ENCODE measurements at places on chromosomes 1 and 21.

DNA sequence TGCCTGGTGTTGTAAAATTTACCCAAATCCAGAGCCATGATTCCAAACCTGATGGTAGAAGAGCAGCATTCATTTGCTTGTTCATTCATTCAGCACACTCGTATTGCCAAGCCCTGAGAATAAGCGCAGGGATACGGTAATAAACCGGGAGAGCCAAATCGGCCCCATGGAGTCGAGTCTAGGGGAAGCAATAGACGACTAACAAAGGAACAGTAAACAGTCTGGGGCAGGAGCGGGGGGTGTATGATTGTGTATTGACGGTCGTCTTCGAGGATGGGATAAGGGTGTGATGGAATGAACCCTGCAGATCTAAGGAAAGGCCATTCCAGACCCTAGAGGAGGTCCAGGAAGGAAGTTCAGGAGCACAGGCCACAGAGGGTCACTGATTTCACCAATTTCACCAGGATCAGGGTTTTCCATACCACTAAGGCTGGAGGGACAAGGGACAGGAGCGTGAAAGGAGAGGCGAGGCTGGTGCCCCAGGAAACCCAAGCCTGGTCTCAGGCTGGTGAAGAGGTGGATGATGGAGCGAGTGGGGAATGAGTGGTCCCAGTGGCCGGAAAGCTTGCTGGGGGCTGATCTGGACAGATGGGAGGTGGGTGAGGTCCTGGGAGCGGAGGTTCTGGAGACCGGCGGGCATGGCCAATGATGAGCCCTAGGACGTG is 61.1 kb upstream of the PDE9A start:
- no peak for DNase-seq

DNA sequence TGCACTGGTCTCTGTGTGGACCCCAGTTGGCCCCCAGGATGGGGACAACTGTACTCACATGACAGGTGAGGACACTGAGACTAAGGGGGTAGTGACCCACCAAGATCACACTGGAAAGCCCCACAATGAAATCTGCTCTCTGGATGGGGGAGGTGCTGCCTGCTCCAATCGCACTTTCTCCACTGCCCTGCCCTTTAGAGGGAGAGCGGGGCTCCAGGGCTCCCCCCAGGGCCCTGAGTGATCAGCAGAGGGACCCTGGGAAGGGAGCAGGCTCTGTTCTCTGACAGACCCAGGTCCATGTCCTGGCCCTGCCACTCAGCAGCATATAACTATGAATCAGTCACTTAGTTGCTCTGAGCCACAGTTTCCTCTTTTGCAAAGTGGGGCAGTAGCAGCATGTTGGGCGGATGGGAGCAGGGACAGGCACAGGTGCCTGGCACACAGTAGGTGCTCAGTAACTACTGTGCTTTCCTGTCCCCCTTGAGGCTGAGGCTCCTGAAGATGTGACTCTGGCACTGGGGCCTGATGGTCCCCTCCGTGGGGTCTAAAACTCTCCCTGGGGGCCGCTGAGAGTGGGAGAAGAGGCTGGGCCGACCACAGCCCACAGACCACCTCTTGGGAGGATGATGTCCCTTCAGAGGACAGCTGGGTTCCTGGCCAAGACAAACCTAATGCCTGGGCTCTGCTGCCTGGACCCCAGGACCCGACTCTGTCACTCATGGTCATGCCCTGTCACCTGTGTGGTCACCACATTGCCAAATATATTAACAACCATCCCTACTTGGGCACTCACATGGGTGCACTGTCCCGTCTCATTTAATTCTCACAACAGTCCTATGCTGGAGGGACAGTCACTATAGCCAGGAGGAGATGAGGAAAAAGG is 222.7 kb downstream of the PTPRU start:
- DNase-seq, result no peak

GRCh38 chr1:60974524-60975372 is 107.6 kb upstream of the NFIA start:
- DNase-seq, result no peak

- no peak for DNase-seq
Measured at GRCh38 chr1:48356901-48357300, 115.1 kb downstream of the SPATA6 start.

DNA sequence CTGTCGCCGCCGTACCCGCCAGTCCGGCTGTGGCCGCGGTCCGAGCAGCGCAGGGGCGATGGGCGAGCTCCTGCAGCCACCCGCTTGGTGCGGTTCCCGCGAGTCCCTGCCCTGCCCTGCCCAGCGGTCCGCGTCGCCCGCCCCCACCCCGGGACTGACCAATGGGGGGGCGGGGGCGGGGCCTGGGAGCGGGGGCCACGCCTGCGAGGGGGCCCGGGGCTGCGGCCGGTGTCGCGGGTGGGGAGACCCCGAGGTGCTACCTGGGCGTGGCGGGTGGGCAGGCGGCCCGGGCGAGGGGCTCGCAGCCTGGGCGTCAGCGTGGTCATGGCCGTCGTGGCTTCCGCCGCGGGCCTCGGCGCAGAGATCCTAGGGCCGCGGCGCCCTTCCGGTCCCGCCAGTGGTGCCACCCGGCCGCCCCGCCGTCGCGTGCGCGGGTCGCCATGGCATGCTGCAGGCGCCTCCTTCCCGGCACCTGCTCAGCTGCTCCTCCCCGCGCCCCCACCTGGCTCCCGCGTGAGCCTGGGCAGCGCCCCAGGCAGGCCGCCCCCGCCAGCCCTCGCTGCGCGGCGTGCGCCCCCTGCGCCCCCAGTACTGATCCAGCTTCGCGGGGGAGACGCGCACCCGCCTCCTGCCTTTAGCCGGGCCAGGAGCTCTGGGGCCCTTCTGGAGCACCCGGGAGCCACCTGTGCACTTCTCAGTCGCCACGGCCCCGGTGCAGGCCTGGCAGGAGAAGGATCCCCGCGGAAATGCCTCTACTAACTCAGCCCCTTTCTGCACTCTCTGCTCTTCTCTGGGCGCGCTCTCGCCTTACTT is at the start of gene BMP8B:
Gene BMP8B, minus strand, starts transcription at position 108 of the 813 bp plus-strand sequence. CDS start 380 bp downstream, outside the sequence.
- peak; percentile 55 for DNase-seq

DNA sequence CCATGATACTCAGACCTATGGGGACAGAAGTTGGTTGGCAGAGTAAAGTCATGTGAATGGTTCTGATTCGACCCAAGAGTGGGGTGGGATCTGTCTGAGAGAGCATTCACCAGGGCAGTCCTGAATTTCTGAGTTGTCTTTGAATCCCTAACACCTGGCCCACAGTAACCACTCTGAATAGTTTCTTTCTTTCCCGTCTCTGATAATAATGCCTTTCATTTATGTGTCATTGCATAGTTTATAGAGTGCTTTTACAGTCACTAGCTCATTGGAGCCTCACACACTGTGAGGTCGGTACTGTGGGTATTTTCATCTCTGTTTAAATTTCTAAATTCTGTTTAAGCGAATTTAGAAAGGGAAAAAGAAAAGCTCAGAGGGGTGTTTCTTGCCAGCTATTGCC is 147.1 kb downstream of the C1orf21 start:
- no peak for DNase-seq

DNA sequence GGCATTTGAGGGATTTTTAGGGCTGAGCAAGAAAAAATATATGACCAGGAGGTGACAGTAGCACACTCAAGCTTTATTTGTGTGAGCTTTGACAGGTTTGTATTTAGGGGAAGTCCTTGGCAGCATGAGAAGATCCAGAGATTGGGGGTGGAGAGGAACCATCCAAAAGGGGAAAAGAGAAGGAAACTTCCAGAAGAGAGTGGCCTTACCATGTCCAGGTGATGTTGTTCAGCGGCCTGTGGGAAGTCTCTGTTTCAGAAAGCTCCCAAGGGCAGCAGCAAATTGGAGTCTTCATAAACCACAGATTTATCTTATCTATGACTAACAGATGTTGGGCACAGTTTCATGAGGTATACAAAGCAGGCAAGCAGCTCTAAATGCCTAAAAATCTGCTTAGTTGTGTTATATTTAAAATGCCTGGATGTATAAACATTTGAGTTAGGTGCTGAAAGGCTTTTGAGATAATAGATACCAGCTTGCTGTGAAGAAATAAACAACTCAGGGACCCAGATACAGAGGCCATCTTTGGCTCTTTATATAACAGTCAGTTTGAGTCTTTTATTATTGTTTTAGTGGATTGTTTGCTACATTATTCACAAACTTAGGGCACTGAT is 21.2 kb upstream of the ADAR start:
- DNase-seq, result no peak

- DNase-seq, result no peak
Measured at GRCh38 chr1:203563291-203563690, 63.3 kb upstream of the ATP2B4 start.

GRCh38 chr1:11362547-11363021 is 89.6 kb downstream of the UBIAD1 start:
- no peak for DNase-seq

DNA sequence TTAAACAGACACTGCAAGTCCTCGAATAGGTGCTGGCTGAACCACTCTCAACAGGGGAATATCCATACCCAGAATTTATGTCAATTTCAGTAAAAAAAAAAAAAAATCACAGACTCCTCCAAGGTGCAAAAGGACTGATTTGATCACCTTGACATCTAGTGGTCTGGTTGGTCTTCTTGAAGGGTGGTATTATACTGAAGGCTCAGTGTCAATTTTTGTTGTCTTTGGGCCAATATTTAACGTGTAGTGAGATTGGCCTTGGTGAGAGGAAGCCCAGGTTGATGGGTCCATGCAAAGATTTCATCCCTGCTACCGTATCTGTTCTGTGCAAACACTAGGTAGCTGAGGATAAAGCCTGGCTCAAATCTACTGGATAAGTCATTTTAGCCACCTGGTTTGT is 4.0 kb upstream of the GBP5 start:
- DNase-seq, result peak; percentile 34

GRCh38 chr1:34199927-34200326 is 23.2 kb downstream of the C1orf94 start:
- DNase-seq, result no peak

- DNase-seq, result no peak
Measured at GRCh38 chr1:162674034-162674608, 41.9 kb downstream of the DDR2 start.

DNA sequence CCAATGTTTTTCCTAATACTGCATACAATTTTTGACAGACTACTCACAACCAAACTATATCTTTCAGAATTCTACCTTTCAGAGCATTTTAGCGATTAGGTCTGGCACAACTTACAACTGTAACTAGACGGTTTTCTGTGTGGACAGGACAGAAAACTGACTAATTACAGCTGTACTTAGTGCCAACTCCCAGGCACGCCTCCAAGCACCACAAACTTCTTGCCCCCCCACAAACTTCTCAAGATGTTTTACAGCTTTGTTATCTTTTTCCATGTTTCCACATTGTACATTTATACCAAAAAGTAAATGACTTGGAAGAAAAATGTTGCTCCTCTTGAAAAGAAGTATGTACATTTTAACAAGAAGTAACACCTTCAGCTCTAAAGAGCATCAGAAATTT is 13.8 kb downstream of the LYST start:
- DNase-seq, result no peak

DNA sequence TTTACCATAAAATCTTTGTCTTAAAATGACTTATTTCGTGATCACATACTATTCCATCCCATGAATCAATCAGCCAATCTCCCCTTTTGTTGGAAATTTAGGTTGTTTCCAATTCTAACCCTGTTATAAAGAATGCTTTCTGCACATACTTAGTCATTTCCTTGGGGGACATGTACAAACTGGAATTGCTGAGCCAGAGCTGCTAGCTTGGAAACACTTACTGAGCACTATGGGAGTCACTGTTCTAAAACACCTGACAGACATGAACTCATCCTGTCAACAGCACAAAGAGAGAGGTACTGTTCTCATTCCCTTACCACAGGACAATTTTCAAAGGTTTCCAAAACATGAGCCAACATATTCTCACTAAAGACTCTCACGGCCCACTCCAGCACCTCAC is 32.1 kb downstream of the AK2 start:
- DNase-seq, result no peak

GRCh38 chr21:39712976-39713375 is 32.0 kb upstream of the IGSF5 start:
- DNase-seq, result no peak

DNA sequence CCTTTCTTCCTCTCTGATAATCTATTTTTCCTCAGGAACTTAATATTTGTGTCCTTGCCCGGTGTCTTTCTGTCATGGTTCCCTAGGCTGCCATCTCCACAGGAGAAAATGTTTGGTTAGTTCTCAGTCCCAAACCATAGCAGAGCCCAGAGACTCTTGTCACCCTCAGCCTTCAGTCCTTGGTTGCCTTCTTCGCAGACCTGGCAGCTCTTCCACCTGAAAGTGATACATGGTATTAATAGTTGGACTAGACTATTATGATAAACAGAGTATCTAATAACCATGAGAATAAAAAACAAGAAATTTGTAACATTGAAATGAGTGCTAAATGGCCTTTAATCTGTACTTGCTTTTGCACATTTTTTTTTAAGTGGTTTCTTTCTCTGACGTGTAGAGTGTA is 26.5 kb downstream of the PTBP2 start:
- no peak for DNase-seq

DNA sequence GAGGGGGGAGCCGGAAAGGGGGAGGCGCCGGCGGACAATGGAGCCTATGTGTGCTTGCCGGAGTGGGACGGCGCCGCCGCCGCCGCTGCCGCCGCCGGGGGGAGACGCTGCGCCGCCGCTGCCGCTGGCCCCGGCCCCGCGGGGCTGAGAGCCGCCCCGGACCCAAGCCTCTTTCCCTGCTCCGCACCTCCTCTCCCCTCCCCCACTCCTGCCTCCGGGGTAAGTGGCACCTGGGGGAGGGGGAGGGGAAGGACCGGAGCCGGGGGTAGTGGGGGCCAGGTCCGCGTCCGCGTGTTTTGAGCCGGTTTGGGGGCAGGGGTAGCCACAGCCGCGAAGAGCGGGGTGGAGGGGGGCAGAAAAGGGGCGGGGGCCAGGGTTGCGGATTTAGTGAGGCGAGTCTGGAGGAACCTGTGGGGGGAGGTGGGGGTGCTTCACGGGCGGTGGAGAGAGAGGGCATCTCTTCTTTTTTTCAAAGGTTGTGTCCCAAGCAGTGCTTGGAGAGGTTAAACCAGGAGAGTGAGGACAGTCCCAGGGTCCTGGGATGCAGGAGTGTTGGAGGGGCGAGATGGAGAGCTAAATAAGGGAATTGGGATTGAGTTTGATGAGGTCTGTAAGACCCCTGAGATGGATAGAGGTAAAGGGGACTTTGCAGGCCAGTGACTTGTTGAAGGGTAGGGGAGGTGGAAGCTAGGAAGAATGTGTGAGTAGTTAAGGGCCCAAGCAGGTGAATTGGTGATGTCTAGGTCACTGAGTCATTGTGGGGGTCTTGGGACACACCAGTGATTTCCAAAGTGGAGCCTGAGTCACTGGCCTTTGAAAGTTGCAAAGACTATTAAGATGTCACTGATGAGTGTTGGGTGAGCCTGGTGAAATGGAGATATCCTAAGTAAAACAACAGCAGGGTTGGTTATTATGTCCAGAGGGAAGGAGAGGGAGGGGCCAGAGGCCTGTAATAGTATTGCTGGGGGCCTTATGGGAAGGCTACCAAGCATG is 59.1 kb downstream of the BCL9 start:
- no peak for DNase-seq

- no peak for DNase-seq
Measured at GRCh38 chr1:229582011-229582694, 23.6 kb upstream of the ABCB10 start.

- DNase-seq, result no peak
Measured at GRCh38 chr21:39103689-39104088, 79.6 kb downstream of the PSMG1 start.

DNA sequence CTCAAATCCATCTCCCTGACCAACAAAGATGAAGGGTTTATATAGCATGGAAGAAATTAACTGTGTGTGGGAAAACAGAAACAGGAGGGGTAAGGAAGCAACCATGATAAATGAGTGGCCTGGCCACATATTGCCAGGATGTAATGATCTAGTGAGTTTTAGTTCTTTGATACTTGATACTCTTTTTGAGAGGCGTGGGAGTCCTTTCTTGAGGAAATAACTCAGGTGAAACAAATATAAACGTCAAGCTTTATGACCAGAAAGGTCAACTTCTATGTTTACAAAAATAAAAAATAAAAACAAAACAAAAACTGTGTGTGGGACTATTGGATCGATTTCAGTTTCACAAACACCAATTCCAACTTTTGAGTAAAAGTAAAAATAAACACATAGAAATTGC is 860.8 kb upstream of the B3GALT2 start:
- DNase-seq, result no peak

All from CD4-positive, CD25-positive, alpha-beta regulatory T cell (primary cell).